AG09309 (cell line): ENCODE measurements at places on chromosomes 6 and 20.

- no peak for DNase-seq
Measured at GRCh38 chr6:115865914-115866313, 194.8 kb downstream of the FRK start.

- DNase-seq = no peak
Measured at GRCh38 chr20:15069355-15069754, 731.9 kb upstream of the FLRT3 start.

DNA sequence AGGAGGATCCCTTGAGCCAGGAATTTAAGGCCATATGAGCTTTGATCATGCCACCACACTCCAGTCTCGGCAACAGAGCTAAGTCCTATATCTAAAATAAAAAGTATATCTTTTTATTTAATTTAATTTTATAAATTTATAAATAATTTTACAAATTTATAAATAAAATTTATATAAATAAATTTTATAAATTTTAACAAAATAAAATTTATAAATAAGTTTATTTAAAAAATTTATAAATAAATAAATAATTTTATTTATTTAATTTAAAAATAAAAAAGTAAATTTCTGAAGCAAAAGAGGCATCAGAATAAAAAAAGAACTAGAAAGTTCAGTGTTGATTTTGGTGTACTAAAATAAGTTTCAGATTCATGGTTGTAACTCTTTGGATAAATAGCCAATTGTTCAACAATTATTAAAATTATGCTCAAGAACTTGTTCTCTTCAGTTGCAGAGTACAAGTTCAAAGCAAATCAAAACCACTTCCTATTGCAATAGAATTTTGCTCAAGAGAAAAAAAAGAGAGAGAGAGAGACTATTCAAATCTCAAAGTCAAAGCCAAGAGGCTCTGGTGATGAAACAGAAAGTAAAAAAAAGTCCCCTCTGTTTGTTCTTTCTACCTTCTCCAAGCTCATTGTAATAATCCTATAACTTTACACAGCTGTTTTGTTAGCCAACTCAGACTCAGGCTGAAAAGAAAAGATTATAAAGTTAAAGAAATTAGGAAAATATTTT, 547.5 kb upstream of the ADGRB3 start:
- DNase-seq = no peak

DNA sequence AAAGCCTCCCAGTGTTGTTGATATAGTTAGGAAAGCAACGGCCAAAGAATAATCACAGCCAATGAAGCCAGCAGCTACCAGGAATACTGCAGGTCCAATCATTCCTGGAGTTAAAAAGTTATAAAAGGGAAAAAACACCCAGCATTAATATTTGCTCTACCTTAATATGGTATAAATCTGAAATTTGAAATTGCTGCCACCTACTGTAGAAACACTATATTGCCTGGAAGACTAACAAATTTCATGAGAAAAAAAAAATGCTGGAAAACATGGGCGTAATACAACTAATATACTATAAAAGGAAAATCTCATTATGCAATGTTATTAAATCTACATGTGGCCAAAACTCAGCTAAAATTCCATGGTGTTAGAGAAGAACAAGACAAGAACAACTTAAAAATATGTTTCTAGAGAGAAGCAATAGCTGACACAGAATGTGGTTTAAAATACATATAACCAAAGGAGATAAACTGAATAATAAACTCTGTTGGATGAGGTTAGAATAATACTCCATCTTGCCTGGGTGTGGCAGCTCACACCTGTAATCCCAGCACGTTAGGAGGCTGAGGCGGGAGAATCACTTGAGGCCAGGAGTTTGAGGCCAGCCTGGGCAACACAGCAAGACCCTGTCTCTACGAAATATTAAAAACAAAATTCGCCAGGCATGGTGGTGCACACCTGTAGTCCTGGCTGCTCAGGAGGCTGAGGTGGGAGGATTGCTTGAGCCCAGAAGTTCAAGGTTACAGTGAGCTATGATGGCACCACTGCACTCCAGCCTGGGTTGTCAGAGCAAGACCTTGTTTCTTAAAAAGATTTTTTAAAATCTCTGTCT, 43.1 kb downstream of the SLC17A5 start:
- peak; percentile 24 for DNase-seq

DNA sequence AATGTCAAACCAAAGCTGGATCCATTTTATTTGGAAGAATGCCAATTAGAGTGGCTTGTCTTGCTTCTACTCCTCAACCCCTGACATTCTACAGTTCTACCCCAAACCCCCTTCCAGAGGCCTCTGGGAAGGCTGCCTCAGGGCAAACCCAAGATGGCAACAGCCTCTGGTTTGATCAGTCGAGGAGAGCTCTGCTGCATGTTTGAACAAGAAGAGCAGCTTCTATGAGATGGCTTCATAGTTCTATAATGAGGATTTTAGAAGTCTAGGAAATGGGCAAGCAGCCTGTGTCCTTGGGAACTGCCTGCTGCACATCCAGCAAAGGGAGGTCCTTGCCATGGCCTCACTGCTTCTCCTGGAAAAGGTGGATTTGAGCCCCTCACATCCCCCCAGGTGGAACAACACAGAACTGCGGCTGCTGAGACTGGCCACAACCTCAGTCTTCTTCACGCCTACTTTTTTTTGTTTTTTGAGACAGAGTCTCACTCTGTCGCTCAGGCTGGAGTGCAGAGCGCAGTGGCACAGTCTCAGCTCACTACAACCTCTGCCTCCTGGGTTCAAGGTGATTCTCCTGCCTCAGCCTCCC, 37.9 kb downstream of the ZC3H12D start:
- no peak for DNase-seq

GRCh38 chr6:167826230-167826895, 348 bp upstream of the AFDN start:
- DNase-seq = no peak

- no peak for DNase-seq
Measured at GRCh38 chr6:19873031-19873430, 35.9 kb downstream of the ID4 start.
